Fibroblast of skin of right quadriceps (primary cell): ENCODE measurements at places on chromosomes 2 and 18.

DNA sequence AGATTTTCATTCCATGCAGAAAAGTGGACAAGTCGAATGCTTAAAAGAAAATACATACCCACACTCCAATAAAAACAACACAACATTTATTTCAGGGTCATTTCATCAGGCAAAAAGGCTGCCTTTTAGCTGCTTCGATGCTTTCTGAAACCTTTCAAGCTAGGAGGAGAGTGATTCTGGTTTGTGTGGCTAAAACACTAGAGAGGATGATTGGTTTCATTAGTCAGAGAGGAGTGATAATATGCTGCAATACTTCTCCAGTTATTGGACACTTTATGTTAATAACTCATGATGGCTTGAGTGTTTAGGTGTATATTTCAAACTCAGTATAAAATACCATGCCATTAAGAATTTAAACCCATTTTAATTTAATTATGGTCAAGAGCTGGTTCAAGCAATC lies 614.0 kb downstream of the SLC4A3 start:
- DNase-seq: peak; percentile 10

DNA sequence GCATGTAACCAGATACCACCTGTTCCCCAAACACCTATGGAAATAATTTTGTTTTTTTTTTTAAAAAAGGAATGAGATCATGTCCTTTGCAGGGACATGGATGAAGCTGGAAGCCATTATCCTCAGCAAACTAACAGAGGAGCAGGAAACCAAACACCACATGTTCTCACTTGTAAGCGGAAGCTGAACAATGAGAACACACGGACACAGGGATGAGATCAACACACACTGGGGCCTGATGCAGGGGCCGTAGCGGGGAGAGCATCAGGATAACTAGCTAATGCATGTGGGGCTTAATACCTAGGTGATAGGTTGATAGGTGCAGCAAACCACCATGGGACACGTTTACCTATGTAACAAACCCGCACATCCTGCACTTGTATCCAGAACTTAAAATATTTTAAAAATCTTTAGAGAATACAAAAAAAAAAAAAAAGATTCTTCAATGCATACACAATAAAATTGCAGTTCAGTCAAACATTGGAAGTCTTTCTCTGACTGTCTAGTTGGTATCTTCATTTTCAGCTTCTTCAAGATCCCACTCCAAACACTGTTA lies 11.6 kb upstream of the CASP10 start:
- DNase-seq: no peak

DNA sequence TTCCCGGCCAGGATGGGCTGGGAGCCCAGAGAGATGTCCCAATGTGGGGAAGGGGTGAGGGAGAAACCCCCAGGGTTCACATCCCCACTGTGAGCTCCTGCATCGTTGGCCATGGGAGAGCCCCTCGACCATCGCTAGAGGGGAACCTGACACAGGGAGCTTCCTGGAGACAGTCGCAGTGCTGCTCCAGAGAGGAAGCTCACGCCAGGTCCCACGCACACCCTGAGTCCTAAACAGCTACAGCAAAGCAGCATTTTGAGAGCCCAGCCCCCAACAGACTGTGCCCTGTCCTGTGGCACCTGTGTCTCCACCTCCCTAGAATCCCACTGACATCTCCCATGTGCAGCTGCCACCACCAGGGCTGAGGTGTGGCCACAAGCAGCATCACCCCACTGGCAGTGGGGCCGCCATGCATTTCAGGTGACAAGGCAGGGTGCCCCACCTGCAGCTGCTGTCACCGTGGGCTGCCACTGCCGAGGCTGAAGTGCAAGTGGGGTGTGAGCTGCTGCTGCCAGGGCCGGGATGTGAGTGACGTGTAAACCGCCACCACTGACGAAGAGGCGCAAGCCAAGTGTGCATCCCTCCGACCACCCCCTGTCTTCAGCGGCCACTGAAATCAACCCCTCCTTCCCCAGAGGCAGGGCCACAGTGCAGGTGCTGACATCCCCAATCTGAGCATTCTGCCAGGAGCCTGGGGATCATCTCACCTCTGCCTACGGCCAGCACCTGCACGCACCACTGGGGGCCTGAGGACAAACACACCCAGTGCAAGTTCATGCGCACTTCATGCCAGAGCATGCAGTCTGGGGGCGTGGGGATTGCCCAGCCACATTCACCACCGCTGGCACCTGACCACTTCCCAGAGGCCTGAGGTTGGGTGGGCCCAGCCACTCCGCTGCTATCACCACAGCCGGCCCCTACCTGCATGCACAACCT lies 467.7 kb upstream of the SALL3 start:
- no peak for DNase-seq

- DNase-seq: no peak
Observed at GRCh38 chr2:179307616-179308371, 43.2 kb upstream of the SESTD1 start.

DNA sequence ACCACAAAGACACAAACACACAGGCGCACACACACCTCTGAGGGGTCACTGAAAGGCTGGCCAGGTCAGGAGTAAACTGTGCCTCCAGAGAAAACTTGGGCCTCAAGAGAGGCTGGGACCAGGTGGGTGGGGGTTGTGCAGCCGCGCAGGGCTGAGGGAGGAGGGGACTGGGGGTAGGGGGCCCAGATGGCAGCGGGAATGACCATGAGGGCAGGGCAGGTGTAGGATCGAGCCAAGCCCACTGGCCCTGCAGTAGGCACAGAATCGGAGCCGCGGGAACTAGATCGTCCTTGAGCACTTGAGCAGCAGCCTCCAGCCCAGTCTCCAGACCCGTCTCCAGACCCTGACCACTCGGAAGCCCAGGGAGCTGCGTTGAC lies 36.8 kb downstream of the ANKMY1 start:
- DNase-seq: no peak

GRCh38 chr2:240060977-240061591 lies 7.8 kb upstream of the OR6B3 start:
- peak; percentile 41 for DNase-seq

DNA sequence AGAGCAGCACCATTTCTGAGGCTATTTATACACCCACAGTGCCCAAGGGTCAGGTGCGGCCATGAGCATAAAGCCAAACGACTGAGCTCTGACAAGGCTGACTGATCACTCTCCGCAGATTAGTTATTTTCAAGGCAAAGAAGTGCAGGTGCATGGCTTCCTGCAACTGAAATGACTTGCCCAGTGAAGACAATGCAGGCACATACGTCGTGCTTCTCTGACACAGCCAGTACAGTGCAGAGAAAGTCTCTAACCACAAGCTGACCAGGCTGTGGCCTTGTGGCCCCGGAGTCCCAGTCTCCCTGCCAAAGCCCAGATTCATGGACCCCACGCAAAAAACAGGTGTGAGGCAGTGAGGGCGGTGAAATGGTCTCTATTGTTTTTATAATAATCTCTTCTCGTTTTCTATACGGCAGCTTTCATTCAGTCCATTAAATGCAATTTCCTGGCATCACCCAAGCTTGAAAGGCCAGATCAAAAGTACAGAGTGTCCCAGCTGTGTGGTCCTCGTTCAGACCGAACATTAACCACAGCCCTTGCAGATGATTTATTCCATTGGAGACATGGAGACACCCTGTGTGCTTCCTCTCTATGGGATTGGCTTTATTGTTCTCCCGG lies 447.0 kb upstream of the ID2 start:
- DNase-seq: no peak

GRCh38 chr2:163888591-163888990 lies 152.8 kb upstream of the FIGN start:
- DNase-seq: no peak

GRCh38 chr18:55185391-55185790 lies 226.1 kb upstream of the CCDC68 start:
- peak; percentile 48 for DNase-seq

DNA sequence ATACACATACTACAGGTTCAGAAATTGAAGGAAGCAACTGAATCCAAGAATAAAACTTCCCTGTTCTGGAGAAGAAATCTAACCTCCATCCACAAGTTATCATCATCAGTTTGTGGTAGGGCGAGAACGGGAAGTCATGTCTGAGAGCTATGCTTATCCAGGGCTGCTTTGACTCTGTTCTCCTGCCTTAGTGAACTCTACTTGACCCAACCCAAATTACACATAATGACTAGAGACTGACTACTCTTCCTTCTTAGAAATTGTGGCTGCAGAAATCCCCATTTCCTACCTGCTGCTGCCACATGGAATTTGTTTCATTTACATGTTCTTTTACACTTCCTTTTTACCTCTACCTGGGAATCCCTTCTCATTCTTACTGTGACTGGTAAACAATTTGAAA lies 1102.6 kb upstream of the PIK3C3 start:
- no peak for DNase-seq

DNA sequence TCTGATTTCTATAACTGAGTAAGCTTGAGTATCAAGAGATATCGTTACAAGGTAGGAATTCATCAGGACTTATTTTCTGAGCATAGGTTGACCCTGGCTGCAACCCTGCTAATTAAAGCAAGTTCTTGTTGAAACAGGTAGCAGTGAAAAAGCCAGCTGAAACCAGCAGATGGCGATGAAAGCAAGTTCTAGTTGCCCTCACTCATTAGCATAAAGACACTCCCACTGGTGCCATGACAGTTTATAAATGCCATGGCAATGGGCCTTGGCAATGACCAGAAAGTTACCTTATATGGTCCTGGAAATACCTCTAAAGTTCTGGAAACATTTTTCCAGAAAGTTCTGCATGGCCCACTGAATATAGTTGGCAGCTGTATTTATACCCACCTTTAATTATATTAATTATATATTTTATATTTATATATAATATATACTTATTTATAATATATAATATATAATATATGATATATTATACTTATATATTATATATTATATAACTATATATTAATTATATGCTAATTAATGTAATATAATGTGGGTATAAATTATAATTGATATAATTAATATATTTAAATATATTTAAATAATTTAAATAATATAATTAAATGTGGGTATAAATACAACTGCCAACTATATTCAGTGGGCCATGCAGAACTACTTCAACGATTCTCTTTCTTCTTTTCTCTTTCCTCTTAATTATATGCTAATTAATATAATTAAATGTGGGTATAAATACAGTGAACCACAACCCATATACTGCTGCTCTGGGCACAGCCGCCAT lies 188.0 kb downstream of the CDH7 start:
- peak; percentile 38 for DNase-seq

- DNase-seq: peak; percentile 98
Observed at GRCh38 chr18:8948471-8949149, 153.9 kb upstream of the NDUFV2 start.

GRCh38 chr2:19554520-19554919 lies 196.1 kb upstream of the OSR1 start:
- DNase-seq: no peak

- DNase-seq: no peak
Observed at GRCh38 chr18:46541626-46542189, 115.3 kb downstream of the LOXHD1 start.

DNA sequence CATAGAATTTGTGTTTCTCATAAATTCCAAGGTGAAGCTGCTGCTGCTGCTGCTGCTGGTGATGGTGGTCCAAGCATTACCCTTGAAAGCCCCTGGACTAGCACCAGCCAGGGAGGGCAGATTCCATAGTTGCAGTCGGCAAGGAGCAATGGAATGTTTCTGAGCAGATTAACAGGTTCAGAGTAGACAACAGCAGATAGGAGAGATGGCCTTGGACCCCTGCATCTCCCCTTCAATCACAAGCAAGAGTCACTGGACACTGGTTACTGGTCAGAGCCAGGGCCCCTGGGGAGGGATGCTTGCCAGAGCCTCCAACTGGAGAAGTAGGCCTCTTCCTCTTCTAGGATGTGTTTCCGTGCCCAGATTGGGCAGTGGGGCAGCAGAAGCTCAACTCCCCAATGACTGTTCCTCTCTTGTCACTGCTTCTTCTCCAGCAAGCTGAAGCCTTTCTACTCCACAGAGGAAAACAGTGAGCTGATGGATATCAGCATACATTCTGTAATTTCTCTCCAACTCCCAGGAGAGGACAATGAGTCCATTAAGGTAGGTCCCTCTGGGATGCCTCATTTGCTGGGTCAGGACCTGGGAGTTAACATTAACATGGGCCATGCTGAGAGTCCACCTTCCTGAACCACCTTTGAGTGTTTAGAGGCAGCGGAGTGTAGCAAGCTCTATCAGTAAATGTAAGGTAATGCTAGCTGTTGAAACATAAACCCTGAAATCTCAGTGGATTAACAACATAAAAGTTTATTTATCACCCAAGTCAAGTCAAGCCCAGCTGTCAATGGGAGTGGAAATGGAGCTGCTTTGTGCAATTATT lies 35.3 kb downstream of the MROH2A start:
- no peak for DNase-seq

DNA sequence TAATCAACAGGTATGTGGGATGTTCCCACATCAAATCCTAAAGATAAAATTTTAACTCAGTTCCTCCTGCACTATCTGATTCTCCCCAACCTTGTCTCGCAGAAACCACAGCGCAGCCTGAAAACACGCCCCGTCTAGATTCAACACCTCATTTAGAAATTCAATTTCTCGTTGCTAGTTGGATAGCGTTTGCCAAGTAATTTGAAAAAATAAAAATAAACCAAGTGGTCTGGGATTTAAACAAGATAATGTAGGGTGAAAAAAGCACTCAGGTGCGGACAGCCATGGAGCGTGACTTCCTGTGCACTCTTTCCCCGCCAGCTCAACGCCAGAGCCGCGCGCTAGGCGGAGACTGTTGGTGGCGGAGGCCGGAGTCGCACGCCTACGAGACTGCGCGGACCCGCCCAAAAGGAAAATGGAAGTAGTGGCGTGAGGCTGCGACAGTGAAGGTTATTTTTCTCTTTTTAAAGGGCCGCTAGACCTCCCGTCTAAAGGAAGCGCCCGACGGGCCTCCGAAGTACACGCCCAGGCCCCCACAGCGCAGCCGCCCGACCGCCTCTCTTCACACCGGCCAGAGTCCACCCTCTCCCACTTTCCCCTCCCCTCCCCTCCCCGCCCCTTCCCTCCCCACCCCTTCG lies 615 bp upstream of the CCNT2 start:
- DNase-seq: no peak

GRCh38 chr2:207149249-207150213 lies 16.2 kb downstream of the KLF7 start:
- DNase-seq: peak; percentile 31

- DNase-seq: peak; percentile 60
Observed at GRCh38 chr18:49768051-49768391, 45.3 kb downstream of the ACAA2 start.

- DNase-seq: peak; percentile 79
Observed at GRCh38 chr18:55012008-55012407, 52.7 kb upstream of the CCDC68 start.

GRCh38 chr2:147649998-147650397 lies 194.8 kb upstream of the ACVR2A start:
- DNase-seq: no peak

DNA sequence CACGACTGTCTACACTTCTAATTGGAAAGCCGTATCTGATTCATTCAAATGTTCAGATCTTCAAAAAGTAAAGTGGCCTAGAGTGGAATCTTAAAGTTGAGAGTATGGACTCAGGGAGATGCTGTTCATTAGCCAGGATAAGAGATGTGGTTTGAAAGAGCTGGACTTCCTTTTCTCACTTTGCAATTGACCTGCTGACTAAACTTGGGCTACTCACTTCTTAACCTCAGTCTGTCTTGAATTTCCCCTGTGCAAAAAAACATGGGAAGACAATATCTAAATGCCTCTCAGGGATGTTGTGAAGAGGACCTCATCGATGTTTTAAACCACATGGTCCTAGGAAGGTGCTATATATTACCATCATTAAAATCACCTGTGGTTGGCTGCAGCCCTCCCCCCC lies 64.1 kb downstream of the BCL2 start:
- no peak for DNase-seq
